ENCODE measurements at places on chromosomes 3 and 15. TPM values are rescaled to one million over a fixed set of nuclear protein-coding genes. Genes with fewer than 3 reads are reported as not detected.

- DNase-seq, result no peak
These were observed 152.4 kb downstream of the EBLN2 start for GRCh38 chr3:73213896-73214295.

GRCh38 chr15:76201536-76202255, 109.6 kb downstream of the ETFA start:
- no peak for DNase-seq

- DNase-seq, result no peak
These were observed 49.9 kb upstream of the IQSEC1 start for GRCh38 chr3:13123013-13123654.

- no peak for DNase-seq
These were observed 110.8 kb downstream of the LRIG1 start for GRCh38 chr3:66390013-66390412.

- DNase-seq, result no peak
These were observed 22.3 kb upstream of the GPR171 start for GRCh38 chr3:151225040-151225975.

- no peak for DNase-seq
These were observed 356.5 kb upstream of the SLCO3A1 start for GRCh38 chr15:91496754-91497691.

DNA sequence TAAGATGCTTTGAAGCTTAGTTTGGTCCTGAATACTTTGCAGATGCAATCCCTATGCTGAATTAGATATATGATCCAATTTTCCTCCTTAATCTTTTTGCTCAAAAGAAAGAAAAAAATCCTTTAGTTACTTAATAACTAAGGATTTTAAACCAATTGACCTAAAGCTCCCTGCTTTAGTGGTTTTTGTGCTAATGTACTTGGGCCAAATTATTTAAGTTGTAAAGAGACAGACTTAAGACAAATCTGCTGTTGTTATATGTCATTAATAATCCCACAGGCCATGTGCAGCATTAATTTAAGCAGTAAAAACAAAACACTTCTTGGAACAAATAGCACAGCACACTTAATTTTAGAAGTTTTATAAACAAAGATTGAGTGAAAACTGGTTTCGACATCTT, 776.1 kb upstream of the SEMA6D start:
- no peak for DNase-seq

The DNAH12 gene
- total RNA-seq, result 0.10 TPM

The EPHA3 gene
- total RNA-seq, result not detected

The CGNL1 gene
- total RNA-seq, result not detected

The ASTE1 gene
- 15.1 TPM for total RNA-seq

The SLC35G2 gene
- 0.12 TPM for total RNA-seq

The CCDC33 gene
- total RNA-seq, result not detected
